Neural crest cell (in vitro differentiated cells): ENCODE measurements at places on chromosomes 16 and 17. TPM values are rescaled to one million over a fixed set of nuclear protein-coding genes. Genes with fewer than 3 reads are reported as not detected.

Gene NQO1
- total RNA-seq, result 76.0 and 81.1 TPM in 2 replicates

Gene AP2B1
- total RNA-seq, result 216 and 228 TPM in 2 replicates

Gene RHOT1
- total RNA-seq, result 30.1 and 34.1 TPM in 2 replicates

Gene ZNF207
- total RNA-seq, result 245 and 249 TPM in 2 replicates

Gene MED1
- 63.4 and 65.0 TPM in 2 replicates for total RNA-seq

Gene MC1R
- 7.7 and 8.3 TPM in 2 replicates for total RNA-seq
